MCF 10A (cell line): ENCODE measurements at places on chromosomes 13 and 19. TPM values are rescaled to one million over a fixed set of nuclear protein-coding genes. Genes with fewer than 3 reads are reported as not detected.

PROZ gene
- not detected in 2 replicates for total RNA-seq

ELAVL3 gene
- total RNA-seq: 0.54 TPM in 1 of 2 replicates, not detected in the other

DNA sequence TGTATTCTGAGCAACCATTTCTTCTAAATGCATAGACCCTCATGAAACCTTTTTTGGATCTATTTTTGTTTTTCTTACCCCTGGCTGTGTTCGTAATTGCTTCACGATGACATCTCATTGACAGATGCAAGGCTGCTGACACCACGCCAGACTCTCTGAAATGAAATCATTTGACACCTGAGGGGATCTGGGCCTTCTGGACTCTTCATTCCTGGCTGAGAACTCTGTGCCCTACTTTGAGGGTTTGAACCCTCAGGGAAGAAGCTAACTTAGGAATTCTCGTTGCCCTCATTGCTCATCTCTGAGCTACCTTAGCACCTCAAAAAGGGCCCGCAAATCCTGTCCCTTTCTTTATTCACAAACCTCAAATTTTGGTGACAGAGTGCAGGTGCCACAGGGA is 40.5 kb upstream of the NBEA start:
- no peak overlapping the region for H3K4me3 ChIP-seq
- H3K36me3 ChIP-seq: no peaks in the 10 kb centered on the region
- H3K27me3 ChIP-seq: no peaks in the 10 kb centered on the region
- H3K27ac ChIP-seq: no peak overlapping the region

DNA sequence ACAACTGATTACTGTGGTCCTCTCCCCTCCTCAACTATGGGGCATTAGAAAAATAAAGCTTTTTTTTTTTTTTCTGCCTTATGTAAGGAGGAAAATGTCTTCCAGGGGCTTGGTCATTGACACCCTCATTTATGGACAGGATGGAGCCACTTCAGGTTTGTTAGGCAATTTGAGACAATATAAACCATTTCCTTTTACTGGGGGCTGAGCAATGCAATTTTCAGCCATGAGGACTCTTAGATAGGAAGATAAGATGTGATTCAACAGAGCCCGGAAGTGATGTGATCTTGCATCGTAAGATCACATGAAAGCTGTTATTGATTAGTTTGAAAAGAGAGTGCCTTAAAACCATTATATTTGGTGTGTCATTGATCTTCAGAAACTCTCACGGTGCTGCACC is 210.8 kb downstream of the OXGR1 start:
- no peak overlapping the region for H3K4me3 ChIP-seq
- peaks cover 16% of the 10 kb centered on the region for H3K4me1 ChIP-seq
- H3K27ac ChIP-seq: no peak overlapping the region
- no peaks in the 10 kb centered on the region for H3K36me3 ChIP-seq
- no peaks in the 10 kb centered on the region for H3K27me3 ChIP-seq
- no peak for DNase-seq

DNA sequence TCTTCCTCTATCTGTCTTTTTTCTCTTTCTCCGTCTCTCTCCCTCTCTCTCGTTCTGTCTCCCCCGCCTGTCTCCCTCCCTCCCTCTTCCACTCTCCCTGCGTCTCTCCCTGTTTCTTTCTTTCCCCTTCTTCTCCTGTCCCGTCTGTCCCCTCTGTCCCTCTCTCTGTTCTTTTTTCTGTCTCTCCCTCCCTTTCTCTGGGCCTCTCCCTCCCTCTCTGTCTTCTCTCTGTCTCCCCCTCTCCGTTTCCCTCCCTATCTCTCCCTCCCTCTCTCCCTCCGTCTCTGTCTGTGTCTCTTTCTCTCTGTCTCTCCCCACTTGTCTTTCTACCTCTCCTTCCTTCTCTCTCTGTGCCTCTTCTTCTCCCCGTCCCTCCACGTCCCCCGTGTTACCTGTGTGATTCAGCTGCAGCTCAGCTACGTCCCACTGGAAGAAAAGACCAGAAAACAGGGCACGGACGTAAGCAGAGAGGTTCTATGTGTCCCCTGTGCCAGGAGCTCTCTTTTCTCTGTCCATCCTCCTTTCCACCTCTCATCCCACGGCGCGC is 1.2 kb downstream of the CD70 start:
- peaks cover 22% of the 10 kb centered on the region for H3K36me3 ChIP-seq
- peak overlapping the region; percentile 18 for H3K27ac ChIP-seq

CD33 gene
- 0.33 TPM in 1 of 2 replicates, not detected in the other for total RNA-seq

YJU2 gene
- total RNA-seq: 28.1 and 30.1 TPM in 2 replicates

- no peaks in the 10 kb centered on the region for H3K27me3 ChIP-seq
- H3K36me3 ChIP-seq: peaks cover 86% of the 10 kb centered on the region
- peaks cover 21% of the 10 kb centered on the region for H3K4me1 ChIP-seq
- H3K4me3 ChIP-seq: no peak overlapping the region
Measured at GRCh38 chr19:44757057-44757734, 8.7 kb downstream of the BCL3 start.
